Left lobe of liver (tissue), 2 donors: ENCODE measurements at places on chromosomes 2 and 18. TPM values are rescaled to one million over a fixed set of nuclear protein-coding genes. Genes with fewer than 3 reads are reported as not detected.

Gene EVX2
- total RNA-seq: not detected

Gene NTSR2
- not detected for total RNA-seq

Gene C1GALT1C1L
- not detected for total RNA-seq

Gene OR6B2
- not detected for total RNA-seq

Gene LYPD6
- total RNA-seq: 0.25 TPM

Gene LYG2
- total RNA-seq: not detected

Gene OSR1
- 0.18 TPM for total RNA-seq

DNA sequence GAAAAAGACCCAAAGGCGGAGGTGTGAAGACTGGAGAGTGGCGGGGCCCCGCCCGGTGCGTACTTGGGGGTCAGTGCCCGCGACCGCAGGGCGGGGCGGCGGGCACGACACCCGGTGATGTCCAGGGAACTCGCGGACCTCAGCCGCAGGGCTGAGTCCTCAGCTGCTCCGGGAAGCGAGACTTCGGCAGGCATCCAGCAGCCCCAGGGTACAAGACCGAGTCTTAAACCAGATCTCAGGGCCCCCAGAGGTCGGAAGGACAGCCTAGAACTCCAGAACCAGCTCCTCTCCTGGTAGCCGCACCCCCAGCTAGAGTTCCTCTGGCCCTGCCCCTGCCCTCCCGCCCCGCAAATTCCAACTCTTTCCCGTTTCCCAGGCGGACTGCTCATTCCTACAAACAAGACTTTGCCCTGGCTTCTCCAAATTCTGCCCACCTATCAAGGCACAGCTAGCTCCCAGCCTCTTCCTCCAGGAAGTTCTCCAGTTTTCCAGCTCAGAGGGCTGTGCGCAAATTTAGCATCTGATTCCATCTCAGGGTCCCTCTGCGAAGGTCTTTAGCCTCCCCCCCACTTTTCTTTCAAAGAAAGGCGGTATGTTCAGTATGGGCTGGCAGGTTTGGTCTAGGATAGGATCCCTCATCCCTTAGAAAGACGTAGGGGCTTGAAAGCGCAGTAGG is 26.0 kb upstream of the NOTO start:
- peak; percentile 49 for DNase-seq

- DNase-seq: no peak
Observed at GRCh38 chr2:53668624-53669026, 99.0 kb upstream of the CHAC2 start.

GRCh38 chr2:62423883-62424458 is 82.0 kb downstream of the TMEM17 start:
- DNase-seq: no peak

DNA sequence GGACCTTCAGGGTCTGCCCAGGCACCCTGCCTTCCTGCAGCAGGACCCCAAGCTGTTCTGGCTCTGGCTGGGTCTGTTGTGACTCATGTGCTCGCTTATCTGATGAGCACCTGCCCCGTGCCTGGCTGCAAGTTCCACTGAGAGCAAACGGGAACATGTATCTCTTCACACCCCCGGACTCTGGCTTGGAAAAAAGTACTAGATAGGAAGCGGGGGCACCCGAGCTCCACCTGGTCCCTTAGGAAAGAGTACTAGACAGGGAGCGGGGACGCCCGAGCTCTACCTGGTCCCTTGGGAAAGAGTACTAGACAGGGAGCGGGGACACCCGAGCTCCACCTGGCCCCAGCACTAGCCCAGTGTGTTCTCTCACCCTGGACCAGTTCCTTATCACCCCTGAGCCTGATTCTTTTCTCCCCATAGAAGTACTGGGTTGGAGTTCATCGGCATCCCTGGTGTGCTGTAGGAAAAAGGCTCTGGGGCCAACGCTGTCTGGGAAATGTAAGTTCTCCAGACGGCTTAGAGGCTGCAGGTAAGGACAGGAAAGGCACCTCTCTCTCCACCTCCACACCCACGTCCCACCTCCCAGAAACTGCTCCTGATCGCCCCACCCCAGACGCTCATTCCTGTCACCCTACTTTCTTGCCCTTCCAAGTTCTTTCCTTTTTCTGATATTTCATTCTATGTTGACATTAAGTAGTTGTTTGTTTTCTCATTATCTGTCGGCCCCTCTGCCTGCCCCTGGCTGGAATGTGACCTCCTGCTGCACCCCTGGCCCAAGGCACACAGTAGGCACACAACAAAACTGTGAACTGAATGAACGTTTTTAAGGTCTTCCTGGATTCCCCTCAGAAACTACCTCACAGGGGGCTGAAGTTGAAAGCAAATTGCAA is 40.2 kb downstream of the HDAC4 start:
- no peak for DNase-seq

- no peak for DNase-seq
Observed at GRCh38 chr2:128363934-128364361, 45.3 kb upstream of the HS6ST1 start.

- peak; percentile 28 for DNase-seq
Observed at GRCh38 chr2:239806758-239807434, 218.2 kb downstream of the NDUFA10 start.

- no peak for DNase-seq
Observed at GRCh38 chr18:40531051-40531450, 1424.0 kb upstream of the PIK3C3 start.

DNA sequence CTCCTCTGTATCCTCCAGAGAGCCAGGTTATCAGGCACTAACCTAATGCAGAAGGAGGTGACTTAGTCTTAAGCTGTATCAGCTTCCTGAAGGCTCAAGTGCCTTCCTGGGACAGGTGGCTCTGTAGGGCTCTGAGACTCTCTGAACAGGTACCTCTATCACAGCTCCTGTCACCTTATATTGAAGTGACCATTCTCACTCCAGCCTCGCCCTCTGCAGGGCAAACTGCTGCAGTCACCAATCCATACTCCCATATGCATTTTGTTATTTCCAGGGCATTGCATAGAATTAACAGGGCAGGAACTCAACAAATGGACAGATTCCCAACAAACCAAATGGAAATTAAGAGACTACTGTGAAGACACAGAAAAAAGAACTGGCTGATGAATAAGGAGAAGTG is 203.0 kb upstream of the REV1 start:
- no peak for DNase-seq

DNA sequence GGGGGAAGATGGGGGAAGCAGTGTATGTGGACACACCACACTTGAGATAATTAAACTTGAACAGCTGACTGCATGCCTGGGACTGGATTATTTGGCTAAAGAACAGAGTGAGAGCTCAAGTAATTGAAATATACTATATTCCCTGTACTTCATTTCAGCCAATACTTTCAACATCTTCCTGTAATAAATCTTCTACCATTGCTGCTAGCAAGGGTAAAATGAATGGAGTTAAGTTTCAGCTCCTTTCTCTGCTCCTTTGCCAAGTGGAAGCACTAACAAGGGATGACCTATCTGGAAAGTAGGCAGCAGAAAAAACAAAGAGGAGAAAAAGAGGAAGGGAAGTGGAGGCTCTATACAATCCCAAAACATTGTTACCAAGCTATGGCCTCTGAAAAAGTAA is 50.9 kb downstream of the MMADHC start:
- DNase-seq: no peak

GRCh38 chr18:10405816-10406663 is 48.4 kb upstream of the APCDD1 start:
- DNase-seq: no peak

DNA sequence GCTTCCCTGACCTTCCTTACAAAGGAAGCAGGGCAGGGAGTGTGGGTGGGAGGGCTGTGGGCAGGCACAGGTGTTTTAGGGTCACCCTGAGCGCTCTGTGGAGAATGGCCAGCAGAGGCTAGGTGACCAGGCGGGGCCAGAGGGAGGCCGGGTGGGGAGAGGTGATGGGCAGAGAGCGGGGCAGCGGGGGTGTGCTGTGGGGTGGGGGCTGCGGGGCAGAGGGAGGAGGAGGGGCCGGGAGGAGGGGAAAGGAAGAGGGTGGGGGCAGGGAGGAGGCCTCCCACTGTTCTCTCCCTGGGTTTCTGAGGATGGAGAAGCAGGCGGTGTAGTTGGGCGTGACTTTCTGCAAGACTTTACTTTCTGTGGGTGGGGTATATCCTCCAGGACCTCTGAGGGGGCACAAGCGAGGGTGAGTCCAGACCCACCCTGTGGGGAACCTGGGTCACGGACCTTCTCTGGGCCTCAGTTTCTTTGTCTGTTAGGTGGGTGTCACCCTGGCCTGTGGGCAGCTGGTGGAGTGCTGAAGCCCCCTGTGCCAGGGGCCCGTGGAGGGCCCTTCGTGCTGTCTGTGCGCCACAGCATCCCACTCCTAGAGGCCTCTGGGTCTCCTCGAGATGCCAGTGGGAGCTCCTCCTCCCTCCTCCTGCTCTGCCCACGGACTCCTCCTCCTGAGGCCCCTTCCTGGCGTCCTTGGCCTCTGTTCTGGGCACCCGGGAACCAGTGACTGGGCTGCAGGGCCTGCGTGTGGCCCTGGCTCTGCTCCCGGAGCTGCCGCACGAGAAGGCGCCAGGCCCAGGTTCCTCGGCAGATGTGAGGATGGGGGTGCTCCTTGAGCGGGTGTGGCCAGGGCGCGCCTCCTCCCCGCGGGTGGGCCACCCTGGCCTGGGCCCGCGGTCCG is 6.3 kb upstream of the NEU4 start:
- no peak for DNase-seq

DNA sequence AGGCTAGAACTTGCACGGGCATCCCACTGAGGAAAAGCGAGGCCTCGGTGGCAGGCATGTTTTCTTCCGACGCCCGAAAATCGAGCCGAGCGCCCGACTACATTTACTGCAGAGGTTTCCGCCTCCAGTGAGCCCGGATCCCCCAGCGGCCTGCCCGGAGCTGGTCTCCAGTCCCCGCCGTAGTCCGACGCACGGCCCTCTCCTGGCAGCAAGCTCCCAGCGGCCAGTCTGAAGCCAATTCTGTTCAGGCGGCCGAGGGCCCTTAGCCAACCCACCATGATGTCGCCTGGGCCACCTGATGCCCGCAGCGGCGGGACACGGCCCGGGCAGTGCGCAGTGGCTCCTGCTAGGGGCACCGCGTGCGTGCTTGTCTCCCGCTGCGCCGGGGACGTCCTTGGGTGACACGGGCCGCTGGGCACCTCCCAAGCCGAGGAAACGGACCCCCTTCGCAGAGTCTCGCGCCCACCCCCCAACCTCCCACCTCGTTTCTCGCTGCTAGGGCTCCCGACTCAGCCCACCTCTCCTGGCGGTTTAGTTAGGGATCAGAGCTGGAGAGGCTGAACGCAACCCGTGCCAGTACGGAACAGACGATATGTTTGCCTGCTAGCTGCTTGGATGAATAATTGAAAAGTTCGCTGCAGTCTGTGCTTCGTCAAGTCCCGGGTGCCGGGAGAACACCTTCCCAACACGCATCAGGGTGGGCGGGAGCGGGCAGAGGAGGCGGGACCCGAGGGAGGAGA is 5.3 kb downstream of the ONECUT2 start:
- DNase-seq: no peak

GRCh38 chr2:3189076-3189591 is 188.5 kb downstream of the EIPR1 start:
- DNase-seq: no peak

DNA sequence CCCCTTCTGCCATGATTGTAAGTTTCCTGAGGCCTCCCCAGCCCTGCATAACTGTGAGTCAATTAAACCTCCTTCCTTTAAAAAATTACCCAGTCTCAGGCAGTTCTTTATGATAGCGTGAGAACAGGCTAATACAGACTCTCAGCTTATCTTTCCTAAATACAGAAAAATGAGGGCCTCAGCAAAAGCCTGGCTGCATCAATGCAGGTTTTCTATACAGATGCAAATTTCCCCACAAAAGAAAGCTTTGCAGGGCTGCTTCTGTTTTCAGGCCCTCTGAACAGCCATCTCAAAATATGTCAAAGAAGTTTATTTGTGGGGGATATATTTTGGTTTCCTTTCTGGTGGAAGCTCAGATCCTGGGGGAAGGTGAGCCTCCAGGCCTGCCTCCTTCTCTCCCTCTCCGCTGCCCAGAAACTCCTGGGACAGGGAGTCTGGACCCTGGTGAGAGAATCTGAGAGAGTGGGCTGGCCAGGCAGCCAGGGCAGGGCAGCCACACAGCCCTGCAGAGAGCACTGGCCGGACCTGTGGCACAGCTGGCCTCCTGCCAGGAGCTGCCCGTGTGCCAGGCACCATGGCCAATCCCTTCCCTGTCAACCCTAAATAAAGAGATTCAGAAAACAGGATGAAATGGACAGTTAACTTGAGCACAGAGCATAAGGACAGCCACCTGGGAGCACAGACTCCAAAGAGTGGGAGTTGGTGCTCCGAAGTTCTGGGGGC is 21.6 kb upstream of the AGXT start:
- peak; percentile 81 for DNase-seq

GRCh38 chr2:160111951-160112798 is 49.8 kb upstream of the PLA2R1 start:
- no peak for DNase-seq

- no peak for DNase-seq
Observed at GRCh38 chr2:1420746-1421480, 7.7 kb downstream of the TPO start.

DNA sequence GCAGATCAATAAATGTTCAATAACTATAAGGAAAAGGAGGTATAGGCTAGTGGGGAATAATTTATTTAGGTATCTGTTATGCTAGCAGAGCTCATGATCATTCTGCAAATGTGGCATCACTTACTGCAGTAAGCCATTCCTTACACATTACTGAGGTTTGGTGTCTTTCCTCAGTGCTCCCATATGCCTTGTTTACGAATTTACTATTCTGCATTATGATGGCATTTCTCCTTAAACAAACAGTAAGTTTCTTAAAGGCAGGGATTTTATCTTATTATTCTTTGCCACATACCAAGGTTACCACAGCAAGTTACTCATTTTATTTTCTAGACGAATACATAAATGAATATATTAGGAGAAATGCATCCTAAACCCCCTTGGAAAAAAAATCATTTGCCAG is 88.4 kb downstream of the DSEL start:
- DNase-seq: no peak

- no peak for DNase-seq
Observed at GRCh38 chr2:177296040-177296439, 31.5 kb upstream of the NFE2L2 start.

DNA sequence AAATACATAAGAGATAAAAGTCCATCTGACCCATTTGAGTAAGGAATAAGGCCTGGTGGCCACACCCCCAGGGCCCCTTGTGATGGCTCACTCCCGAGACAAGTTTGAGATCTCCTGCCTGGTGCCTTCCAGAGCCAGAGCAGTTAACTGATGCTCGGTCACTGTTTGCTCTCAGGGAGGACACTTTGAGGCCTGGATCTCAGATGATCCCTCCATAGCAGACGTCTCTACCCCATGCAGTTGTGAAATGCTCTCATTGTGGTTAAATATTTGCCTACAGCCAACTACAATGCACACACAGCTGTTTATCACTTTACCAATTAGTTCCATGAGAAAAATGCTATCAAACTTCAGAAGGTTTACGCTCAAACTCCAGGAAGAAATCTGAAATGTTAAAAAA is 12.3 kb downstream of the GYPC start:
- DNase-seq: no peak

DNA sequence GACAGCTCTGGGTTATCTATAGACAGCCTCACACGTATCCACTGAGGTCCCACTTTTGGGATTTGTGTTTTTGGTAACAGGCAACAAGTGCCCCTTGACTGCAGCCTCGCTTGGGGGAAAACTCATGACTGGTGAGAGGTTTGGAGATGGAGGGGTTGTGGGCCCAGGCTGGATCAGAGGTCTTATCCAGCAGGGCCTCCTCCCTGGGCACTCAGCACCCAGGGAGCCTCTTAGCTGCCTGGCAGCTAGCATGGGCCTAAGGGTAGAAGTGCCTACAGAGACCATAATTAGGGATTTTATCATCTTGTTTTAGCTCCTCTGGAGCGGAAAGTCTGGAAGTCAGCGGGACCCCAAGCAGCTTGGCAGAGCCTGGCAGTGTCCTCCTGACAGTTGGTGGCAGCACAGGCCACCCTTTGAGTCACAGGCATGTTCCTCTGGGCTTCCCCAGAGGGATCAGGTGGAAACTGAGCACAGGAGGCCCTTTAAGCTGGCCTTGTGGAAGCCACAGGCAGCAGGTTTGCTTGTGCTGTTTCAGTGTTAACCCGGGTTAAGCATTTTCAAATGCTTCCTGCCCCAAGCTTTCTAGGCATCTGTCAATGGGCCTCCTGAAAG is 143.1 kb downstream of the KCTD1 start:
- no peak for DNase-seq
